ENCODE measurements at places on chromosomes 4 and X. TPM values are rescaled to one million over a fixed set of nuclear protein-coding genes. Genes with fewer than 3 reads are reported as not detected.

Gene FREM3
- total RNA-seq, result not detected

Gene NPY2R
- not detected for total RNA-seq

- no peaks in the 10 kb centered on the region for H3K4me1 ChIP-seq
- no peaks in the 10 kb centered on the region for H3K36me3 ChIP-seq
- no peak overlapping the region for H3K27ac ChIP-seq
- no peak overlapping the region for H3K4me3 ChIP-seq
- DNase-seq, result no peak
Measured at GRCh38 chr4:107125496-107125895, 89.4 kb upstream of the DKK2 start.

DNA sequence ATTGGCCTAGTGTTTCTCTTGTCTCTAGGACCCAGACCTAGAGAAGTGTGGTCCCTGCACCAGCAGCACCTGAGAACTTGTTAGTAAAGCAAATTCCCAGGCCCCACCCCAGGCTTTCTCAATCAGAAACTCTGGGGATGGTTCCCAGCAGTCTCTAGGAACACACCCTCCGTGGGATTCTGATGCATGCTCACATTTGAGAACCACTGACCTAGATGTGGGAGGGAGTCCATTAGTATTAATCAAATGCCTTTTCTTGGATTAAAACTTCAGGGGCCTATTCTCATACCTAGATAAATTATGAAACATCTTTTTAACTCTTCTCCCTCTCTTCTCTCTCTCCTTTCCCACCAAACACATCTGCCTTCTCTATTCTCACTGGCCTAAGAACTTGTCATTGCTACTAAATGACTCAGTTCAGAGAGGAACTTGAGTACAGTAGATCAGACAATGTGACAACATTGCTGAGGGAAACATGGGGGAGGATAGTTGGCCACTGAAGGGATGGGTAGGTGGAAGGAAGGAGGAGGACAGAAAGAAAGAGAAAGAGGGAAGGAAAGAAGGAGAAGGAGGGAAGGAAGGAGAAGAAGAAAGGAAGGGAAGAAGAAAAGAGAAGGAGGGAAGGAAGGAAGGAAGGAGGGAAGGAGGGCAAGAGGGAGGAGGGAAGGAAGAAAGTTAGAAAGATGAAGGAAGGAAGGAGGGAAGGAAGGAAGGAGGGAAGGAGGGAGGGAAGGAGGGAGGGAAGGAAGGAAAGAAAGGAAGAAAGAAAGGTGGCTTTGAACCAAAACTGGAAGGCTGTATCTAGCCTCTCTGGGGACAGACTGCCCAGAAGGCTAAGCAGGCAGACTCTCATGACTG is 132.7 kb upstream of the MAP3K15 start:
- no peaks in the 10 kb centered on the region for H3K27me3 ChIP-seq
- H3K4me1 ChIP-seq, result no peaks in the 10 kb centered on the region
- H3K27ac ChIP-seq, result no peak overlapping the region
- no peaks in the 10 kb centered on the region for H3K36me3 ChIP-seq
- no peak overlapping the region for H3K4me3 ChIP-seq

DNA sequence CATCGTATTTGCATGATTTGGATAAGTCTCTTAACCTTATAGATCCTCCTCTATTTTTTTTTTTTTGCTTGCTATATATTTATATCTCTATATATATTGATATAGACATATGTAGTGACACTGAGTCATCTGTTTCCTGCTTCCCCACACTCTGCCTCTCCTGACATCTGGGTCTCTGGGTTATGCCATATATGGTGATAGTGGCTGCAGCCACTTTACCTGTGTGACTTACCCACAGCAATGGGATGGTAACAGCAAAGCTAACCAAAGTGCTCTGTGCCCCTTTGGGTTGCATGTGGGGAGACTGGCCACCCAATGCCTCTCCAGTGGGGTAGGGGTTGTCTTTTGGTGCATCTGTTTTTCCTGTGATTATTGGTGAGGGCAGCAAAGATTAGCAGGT is 14.5 kb downstream of the CMC4 start:
- DNase-seq, result no peak

DNA sequence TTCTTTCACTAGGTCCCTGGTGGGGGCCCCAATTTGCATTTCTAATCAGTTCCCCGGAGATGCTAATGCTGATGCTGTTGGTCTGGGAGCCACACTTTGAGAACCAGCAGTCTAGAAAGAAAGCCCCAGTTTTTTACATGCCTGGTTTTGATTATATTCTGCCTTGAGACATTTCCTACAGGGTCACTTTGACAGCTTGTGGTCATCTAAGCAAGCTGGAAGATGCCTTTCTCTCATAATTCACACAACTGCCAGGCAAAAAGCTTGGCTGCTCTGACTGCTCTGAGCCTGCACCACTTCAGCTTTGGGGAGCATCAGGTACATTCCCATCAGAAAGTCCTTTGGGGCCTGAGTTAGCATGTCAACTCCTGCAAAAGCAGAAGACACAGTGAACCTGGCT is 5.9 kb upstream of the PLAC1 start:
- H3K4me3 ChIP-seq, result no peak overlapping the region
- H3K27ac ChIP-seq, result no peak overlapping the region
- no peak for DNase-seq
- H3K36me3 ChIP-seq, result no peaks in the 10 kb centered on the region

- H3K4me1 ChIP-seq, result no peaks in the 10 kb centered on the region
- peaks cover 2% of the 10 kb centered on the region for H3K36me3 ChIP-seq
- DNase-seq, result no peak
Measured at GRCh38 chr4:102693262-102693850, 67.4 kb downstream of the MANBA start.

- no peaks in the 10 kb centered on the region for H3K4me1 ChIP-seq
- DNase-seq, result no peak
- no peaks in the 10 kb centered on the region for H3K36me3 ChIP-seq
- no peaks in the 10 kb centered on the region for H3K27me3 ChIP-seq
Measured at GRCh38 chr4:34629451-34629850, 1614.9 kb downstream of the ARAP2 start.

All from uterus (tissue), 4 donors.